ENCODE measurements at places on chromosomes 3 and 15.

- DNase-seq = no peak
Observed at GRCh38 chr15:29636921-29637320, 185.3 kb downstream of the TJP1 start.

DNA sequence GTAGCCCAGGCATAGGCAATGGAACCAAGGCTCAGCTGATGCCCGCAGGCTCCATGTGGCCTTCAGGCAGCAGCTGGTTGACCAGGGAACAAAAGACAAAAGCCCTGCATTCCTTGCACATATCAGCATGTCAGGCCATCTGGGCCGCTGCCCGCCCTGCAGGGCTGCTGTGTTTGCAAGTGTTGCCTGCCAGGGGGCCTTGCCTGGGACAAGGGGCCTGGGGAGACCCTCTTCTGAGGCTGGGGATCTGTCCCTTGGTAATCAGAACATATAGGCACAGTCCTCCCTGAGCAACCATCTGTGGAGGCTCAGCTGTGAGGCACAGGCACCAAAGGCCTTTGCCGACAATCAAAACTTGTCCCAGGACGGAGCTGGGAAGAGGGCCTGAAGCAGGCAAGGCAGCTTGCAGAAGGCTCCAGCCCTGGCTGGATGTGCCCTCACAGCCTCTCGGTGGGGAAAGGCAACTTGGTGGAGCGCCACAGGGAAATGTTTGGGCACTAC is 138.2 kb downstream of the TPRA1 start:
- DNase-seq = no peak

GRCh38 chr15:45307230-45307924 is 55.3 kb downstream of the SLC28A2 start:
- no peak for DNase-seq

DNA sequence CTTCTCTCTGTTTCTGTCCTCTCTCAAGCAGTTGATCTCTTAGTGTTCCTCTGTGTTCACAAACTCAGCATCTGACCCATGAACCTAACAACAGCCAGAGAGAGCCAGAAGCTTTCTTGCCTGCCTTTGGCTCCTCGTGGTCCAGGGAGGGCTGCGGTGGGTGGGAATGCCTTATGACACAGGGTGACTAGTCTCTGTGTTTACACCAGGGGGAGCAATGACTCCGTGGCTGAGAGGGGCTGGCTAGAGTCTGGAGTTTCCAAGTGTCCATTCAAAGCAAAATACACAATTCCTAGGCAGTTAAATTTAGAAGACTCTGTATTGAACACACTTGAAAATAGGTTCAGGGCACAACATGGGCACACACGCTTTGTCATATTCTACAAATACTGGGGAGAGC is 370.0 kb upstream of the FRG2C start:
- peak; percentile 1 for DNase-seq

GRCh38 chr3:41093476-41093875 is 105.8 kb upstream of the CTNNB1 start:
- DNase-seq = no peak

DNA sequence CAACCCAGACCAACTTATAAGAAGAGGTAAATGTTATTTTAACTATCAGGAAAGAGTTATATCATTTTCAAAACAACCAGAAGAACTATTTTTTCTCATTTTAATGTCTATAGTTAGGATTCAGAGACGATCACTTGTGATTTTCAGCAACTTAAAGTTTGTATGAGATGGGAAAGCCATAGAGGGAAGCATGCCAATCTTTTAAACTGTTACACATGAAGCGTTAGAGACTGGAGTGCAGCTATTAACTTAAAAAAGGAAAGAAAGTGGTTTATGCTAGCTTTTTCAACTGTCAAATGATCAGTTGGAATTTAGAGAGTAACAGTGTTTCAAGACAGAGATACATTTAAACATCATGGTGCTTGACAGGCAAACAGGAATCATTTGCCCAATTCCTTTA is 91.7 kb upstream of the LPP start:
- DNase-seq = no peak

GRCh38 chr15:97501291-97501690 is 459.2 kb upstream of the ARRDC4 start:
- no peak for DNase-seq

GRCh38 chr3:170651260-170651845 is 65.5 kb upstream of the SLC7A14 start:
- no peak for DNase-seq

DNA sequence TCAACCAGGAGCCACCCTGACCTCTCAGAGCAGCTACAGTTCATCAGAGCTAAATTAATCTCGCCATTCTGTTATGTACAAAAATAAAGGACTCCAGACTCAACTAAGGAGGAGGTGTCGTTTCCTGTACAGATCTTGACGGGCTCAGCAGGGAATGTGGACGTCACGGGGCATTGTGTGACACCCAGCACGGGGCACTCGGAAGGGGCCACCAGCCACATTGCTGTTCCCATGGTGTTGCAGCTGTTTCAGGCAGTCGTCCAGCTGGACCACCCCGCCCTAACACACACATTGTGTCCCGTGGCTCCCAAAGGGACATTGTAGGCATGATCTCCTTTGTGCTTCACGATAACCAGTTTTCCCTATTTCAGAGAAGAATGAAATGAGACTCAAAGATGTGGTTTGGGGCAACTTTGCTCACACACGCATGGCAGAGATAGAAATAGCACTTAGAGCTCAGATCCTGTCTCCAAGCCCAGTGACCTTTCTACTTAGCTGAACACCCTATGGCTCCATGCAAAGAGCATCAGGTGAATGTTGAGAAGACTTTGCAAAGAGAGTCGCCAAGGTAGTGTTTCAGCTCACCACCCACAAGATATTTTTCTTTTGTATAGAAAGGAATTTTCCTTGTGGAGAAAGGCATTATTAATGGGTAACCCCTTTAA is 5.5 kb downstream of the SSUH2 start:
- no peak for DNase-seq

DNA sequence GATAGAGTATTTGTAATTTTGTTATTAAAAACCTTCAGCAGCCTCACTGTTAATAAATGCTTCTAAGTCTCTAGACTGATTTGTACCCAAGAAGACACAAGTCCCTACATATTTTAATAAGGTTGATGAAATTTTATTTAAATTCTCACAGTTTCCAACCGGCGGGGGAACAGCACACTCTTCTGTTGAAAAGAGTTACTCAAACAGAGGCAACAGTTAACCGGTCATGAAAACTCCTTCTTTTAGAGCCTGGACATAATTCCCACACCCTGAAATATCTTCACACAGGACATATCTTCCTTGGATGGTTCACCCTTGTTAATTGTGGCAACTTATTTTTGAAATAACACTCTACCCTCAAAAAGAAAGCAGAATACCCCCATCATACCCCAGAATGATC is 278.8 kb downstream of the FOXP1 start:
- DNase-seq = no peak

- peak; percentile 37 for DNase-seq
Observed at GRCh38 chr3:134473868-134474546, 11.8 kb downstream of the ANAPC13 start.

DNA sequence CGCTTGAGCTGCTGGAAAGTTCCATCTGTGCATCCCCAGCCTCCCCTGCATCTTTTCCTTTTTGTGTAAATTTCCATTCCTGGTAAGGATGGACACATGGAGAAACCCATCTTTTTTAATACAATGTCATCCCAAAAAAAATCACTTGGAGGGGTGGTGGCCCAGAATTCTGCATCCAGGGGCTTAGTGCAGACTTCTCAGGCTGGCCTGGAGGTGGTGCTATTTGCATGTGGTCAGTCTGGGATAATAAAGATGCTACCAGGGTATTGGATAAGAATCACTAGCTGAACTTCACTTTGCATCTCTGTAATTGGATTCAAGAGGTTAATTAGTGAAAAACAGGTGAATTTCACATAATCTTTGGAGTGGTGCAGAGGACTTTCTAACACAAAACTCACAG is 1.8 kb upstream of the ZSCAN2 start:
- no peak for DNase-seq

- DNase-seq = no peak
Observed at GRCh38 chr15:88710027-88710715, 71.4 kb downstream of the ISG20 start.
